SK-N-DZ (cell line): ENCODE measurements at places on chromosomes 2 and 18.

GRCh38 chr2:132521341-132521740 is 104.7 kb downstream of the GPR39 start:
- DNase-seq: no peak

DNA sequence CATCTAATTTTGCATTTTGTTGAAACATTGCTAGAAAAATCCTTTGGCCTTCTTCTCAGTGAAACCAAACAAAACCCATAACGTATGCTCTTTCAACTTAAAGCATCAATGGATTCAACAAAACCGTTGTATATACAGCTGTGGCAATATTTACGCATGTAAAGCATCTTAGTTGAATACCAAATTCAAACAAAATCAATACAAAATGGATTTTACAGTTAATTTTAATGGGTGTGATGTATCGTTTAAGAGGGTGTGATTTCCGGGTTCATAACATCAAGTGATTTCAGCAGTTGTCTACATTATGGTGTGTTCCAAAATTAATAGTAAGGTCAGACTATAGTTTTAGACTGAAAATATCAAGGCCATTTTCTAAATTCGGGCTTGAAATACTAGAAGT is 198.2 kb downstream of the TGIF1 start:
- DNase-seq: no peak

- no peak for DNase-seq
These were observed 122.5 kb downstream of the TMEFF2 start for GRCh38 chr2:192072261-192072660.

GRCh38 chr2:120953066-120953756 is 217.5 kb downstream of the GLI2 start:
- no peak for DNase-seq

- DNase-seq: no peak
These were observed 8.1 kb downstream of the NABP1 start for GRCh38 chr2:191686066-191686465.

GRCh38 chr18:27049969-27050368 is 135.1 kb downstream of the CHST9 start:
- DNase-seq: no peak

DNA sequence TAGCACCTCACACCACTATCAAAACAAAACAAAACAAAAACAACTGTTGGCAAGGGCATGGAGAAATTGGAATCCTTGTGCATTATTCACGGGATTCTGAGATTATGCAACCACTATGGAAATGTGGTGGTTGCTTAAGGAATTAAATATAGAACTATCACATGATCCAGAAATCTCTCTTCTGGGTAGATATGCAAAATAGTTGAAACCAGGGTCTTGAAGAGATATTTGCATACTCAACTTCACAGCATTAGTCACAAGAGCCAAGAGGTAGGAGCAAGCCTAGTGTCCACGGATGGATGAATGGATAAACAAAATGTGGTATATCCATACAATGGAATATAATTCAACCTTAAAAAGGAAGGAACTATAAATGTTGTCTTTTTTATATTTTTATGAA is 7.0 kb downstream of the TMEM131 start:
- no peak for DNase-seq

DNA sequence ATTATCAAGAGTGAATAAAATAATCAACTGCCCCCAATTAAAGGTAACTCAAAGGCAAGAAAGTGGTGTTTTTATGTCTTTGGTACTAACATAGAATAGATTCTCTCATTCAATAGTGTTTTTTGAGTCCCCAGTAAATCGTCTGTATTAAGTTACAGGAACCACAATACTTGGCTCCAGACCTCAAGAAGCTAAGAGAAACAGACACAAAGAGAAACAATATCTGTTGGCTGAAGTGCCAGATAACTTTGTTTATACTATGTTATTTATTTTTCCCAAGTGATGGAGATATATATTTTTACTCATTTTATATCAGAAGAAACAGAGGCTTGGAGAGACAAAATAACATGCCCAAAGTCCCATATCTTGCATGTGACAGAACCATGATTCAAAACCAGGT is 201.7 kb upstream of the HNRNPA3 start:
- no peak for DNase-seq
